ENCODE measurements at places on chromosomes 2 and 18. TPM values are rescaled to one million over a fixed set of nuclear protein-coding genes. Genes with fewer than 3 reads are reported as not detected.

Gene CCL20
- not detected for total RNA-seq

Gene MAP3K20
- 318 TPM for total RNA-seq

Gene HRH4
- 0.15 TPM for total RNA-seq

Gene CD8B2
- total RNA-seq, result 0.13 TPM

Gene UGT1A6
- 20.1 TPM for total RNA-seq

Gene ERICH2
- not detected for total RNA-seq

Gene PNPT1
- total RNA-seq, result 14.9 TPM

Gene TXNDC2
- total RNA-seq, result not detected

Gene RNF125
- total RNA-seq, result 5.2 TPM

Gene WDR75
- 31.2 TPM for total RNA-seq

Gene UGT1A1
- not detected for total RNA-seq

Gene POTEF
- total RNA-seq, result not detected

Gene GATA6
- 9.6 TPM for total RNA-seq

Gene ASXL3
- total RNA-seq, result 2.2 TPM

Gene SERPINE2
- 81.8 TPM for total RNA-seq

Gene BZW1
- total RNA-seq, result 372 TPM

Gene ACTG2
- 5,929 TPM for total RNA-seq

Gene FANCL
- total RNA-seq, result 22.5 TPM

Gene DES
- total RNA-seq, result 10,852 TPM
